ENCODE measurements at places on chromosomes 2 and 18.

GRCh38 chr18:42872838-42873237 is 242.6 kb downstream of the RIT2 start:
- no peak for DNase-seq

GRCh38 chr18:21439431-21439846 is 161.1 kb downstream of the ESCO1 start:
- DNase-seq = no peak

DNA sequence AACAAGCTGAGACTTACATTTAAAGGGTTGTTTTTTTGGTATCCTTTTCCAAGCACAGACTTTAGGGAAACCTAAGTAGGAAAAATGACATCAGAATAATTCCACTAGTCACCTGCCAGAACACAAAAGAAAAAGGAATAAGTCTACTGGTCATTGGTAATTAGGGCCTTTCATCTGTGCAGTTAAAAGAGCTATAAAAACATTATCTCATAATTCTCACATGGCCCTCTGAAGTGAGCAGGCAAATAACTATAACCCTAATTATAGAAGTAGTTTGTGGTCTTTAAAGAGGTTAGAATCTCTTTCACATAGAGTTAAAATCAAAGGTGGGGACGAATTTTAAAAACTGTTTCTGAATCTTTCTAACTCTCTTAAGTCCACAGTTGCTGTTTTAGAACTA is 111.1 kb upstream of the B3GNT2 start:
- DNase-seq = no peak

DNA sequence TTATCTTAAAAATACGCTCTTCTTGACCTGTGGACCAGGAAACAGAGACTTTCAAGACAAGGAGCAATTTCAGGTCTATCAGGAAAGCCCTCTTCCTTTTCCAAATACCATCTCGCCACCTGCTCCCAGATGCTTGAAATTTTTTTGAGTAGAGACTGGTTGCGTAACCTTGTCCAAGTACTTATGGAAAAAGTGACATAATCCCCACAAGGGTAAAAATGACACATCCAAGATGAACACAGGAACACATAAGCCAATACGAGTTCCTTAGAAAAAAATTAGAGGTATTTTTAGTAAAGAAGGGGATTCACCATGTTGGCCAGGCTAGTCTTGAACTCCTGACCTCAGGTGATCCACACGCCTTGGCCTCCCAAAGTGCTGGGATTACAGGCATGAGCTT is 1.8 kb downstream of the SERPINB13 start:
- no peak for DNase-seq

- no peak for DNase-seq
Observed at GRCh38 chr18:66993492-66993891, 389.6 kb upstream of the CDH19 start.

Measured in hippocampal formation (tissue), 2 donors.